ENCODE measurements at places on chromosomes 7 and 10. TPM values are rescaled to one million over a fixed set of nuclear protein-coding genes. Genes with fewer than 3 reads are reported as not detected.

DNA sequence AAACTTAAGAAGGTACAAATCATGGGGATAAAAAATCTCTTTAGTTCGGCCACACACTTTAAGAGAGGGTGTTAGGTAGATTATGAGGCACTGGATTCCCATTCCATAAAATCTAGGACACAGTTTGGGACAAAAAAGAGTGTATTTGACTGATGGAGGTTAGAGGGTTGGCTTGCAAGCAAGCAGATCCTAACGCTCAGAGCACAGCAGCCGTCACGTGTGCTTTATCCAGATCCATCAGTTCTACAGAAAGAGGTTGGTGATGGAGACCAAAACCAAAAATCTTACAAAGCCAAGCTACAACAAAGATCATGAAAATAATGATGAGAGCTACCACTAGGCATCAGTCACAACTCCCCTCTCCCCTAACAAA lies 549.4 kb downstream of the TNS3 start:
- no peak for DNase-seq

DNA sequence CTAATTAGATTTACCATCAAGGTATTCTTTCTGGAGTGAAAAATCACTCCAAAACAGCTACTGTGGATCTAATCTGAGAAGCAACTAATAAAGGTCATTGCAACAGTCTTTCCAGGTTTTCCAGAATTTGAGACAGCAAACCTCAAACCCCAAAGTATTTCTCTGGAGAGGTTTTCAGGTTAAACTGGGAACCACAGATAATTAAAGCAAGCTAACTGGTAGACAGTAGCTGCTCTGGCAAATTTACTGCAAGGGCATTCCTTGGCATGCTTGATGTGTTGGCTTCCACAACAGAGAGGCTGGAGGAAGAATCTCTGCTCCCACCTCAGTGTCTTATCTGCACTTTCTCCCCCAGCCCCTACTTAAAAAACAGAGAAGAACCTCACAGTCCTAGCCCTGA lies 140.0 kb upstream of the NRBF2 start:
- DNase-seq = no peak

DNA sequence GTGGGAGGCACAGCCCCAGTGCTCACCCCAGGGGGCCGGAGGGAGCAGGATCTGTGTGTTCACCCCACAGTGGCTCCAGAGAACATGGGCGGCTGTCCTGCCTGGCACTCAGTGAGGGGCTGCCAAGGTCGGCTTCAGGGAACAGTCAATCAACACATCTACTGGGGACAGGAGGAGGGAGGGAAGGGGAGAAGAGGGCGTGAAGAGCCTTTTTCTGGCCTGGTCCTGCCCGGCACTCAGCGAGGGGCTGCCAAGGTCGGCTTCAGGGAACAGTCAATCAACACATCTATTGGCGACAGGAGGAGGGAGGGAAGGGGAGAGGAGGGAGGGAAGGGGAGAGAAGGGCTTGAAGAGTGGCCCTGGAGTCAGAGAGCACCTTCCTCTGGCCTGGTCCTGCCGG lies 184.9 kb downstream of the ADARB2 start:
- DNase-seq = no peak

DNA sequence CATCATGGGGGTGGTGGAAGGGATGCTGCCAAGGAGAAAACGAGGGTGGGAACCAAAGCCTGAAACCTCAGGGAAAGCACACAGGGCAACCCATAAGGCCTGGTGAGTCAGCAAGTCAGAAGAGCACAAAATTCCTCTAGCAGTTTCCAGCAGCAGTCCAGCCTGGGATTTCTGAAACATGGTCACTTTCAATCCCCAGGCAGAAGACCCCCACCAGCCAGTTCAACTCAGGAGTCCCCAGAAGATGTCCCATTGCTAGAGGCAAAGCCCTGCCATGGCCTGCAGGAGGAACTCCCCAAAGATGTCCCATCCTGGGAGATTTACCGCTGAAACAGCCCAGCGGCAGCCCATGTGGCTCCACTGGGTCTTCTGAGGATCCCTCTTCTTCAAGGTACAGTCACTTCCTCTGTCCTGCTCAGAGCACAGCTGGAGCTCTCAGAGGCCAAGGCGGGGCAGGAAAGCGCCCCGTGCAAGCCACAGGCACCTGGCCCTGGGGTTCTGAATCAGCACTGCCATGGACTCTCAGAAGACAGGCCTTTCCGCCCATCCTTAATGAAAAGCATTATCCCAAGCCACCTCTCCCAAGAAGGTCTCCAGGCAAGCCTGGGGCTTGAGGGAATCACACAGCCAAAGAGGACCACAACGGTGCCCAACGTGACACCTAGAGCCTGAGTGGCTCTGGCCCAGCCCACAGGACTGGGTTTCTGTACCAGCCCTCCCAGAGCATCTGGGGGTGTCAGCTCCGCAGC lies 196.9 kb downstream of the GRID1 start:
- peak; percentile 30 for DNase-seq

GRCh38 chr7:101651112-101651511 lies 22.0 kb upstream of the MYL10 start:
- DNase-seq = no peak

DNA sequence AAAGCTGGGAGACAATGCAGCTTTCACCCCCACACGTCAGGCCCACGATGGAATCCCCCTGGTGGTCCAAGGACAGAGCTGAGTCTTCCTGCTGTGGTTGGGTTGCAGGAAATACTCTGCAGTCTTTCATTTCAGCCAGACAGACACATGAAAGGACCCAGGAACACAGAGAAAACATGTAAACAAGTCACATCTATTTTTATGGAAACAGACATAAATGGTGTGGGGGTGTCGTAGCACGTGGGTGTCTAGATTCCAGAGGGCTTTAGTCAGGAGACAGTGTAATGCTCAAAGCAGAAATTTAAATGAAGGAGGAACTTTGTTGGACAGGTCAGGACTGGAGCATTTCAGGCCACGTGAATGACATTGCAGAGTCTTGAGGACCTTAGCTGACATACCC lies 444.6 kb downstream of the SUGCT start:
- no peak for DNase-seq

GRCh38 chr10:32159264-32159663 lies 103.0 kb upstream of the KIF5B start:
- no peak for DNase-seq

The OGDHL gene
- total RNA-seq = 3.2 TPM

The NEURL1 gene
- 40.4 TPM for total RNA-seq

The HOXA6 gene
- total RNA-seq = 45.0 TPM

The CFTR gene
- total RNA-seq = 40.7 TPM

Data from Peyer's patch (tissue), 4 donors.